Diencephalon (tissue), 1 donor: ENCODE measurements at places on chromosomes 12 and 14. TPM values are rescaled to one million over a fixed set of nuclear protein-coding genes. Genes with fewer than 3 reads are reported as not detected.

The CDH24 gene
- total RNA-seq, result 14.1 TPM

The CCDC177 gene
- 5.3 TPM for total RNA-seq

The GDF3 gene
- total RNA-seq, result not detected

The IQSEC3 gene
- total RNA-seq, result 11.1 TPM

The PPFIA2 gene
- total RNA-seq, result 143 TPM
